ENCODE measurements at places on chromosomes 7 and 10.

GRCh38 chr10:119302591-119303253 is 95.4 kb downstream of the GRK5 start:
- no peak for DNase-seq

- no peak for DNase-seq
Observed at GRCh38 chr7:41472427-41473125, 230.3 kb downstream of the INHBA start.

DNA sequence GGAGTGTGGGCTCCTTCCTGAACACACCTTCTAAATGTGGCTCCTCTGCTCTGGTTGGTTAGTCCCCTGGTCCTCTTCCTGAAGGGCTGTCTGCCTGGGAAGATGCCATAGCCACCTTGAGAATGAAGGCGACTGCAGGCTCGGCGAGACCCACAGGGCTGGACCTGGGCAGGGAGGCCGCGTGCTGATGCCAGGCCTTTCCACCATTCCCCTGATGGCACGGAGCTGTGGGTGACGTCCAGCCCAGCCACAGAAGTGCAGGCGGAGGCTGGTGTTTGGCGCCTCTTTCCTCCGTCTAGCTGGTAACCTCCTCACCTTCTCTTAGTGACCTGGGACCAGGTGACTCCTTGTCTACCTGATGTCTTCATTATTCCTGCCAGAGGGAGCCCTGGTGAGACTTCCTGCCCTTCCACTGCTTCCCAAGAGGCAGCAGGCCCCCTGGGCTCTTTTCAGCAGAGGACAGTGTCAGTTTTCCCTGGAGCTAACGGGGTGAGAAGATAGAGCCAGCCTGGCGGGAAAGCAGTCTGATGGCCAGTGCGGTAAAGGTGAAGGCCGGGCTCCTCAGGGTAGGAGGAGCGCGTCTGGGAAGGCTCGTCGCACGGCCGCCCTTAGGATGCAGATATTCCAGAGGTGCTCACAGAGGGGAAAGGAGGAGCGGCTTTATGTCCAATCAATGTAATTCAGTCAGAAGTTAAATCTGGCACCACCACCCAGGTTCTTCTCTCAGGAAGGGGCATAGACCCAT is 34.9 kb downstream of the GBX1 start:
- DNase-seq: no peak

DNA sequence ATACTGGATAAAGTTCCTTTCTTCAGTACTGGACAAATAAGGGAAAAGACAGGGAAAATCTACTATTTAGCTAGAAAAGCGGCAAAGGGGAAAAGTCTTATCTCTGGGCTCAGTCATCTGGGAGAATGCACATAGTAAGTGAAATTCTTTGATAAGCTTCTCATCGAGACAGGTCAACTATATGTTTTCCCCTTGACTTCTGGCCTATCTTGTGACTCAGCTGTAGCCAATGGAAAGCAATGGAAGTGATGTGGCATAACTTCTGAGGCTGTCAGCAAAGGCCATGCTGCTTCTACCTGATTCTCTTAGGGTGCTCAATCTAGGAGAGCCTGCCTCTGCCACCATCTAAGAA is 91.9 kb downstream of the PCGF5 start:
- no peak for DNase-seq

GRCh38 chr10:98396096-98397063 is 18.6 kb downstream of the PYROXD2 start:
- DNase-seq: no peak
